ENCODE measurements at places on chromosomes 11 and 22. TPM values are rescaled to one million over a fixed set of nuclear protein-coding genes. Genes with fewer than 3 reads are reported as not detected.

- DNase-seq = no peak
These were observed 2.8 kb upstream of the PHLDA2 start for GRCh38 chr11:2931771-2932738.

DNA sequence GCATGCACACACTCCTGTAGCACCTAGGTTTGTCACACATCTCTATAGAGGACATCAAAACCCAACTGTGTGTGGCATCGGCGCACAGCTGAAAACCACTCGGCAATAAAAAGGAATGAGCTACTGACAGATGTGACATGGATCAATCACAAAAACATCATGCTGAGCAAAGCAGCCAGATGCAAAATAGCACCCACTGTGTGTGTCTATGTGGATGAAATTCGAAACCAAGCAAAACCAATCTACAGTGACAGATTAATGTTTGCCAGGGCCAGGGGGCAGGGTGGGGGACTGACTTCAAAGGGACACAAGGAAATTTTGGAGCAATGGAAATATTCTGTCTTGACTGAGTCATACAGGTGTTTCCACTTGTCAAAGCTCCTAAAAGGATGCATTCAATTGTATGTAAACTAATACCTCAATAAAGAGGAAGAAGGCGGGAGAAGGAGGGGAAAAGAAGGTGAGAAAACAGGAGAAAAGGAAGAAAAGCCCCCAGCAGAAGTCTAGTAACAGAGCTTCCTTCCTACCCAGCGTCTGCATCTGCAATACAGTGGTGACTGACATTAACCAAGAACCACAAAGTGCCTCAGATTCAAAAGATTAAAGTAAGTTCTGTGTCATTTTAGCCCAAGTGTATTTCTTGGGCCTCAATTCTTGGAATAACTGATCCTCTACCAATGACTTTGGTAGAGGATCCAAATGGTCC is 49.8 kb downstream of the PACSIN2 start:
- no peak for DNase-seq

GRCh38 chr22:23274146-23274526 is 93.8 kb downstream of the BCR start:
- no peak for DNase-seq

MAPK8IP2 gene
- 3.7 TPM for total RNA-seq

GRCh38 chr22:37300551-37301017 is 18.3 kb downstream of the CYTH4 start:
- DNase-seq = no peak

- no peak for DNase-seq
These were observed 766 bp downstream of the IZUMO1R start for GRCh38 chr11:94305146-94305545.

FAM180B gene
- not detected for total RNA-seq

GRCh38 chr11:31872076-31872443 is 60.9 kb upstream of the PAX6 start:
- DNase-seq = peak; percentile 42

- no peak for DNase-seq
These were observed 14.3 kb downstream of the MOV10L1 start for GRCh38 chr22:50104141-50104544.

WBP2NL gene
- total RNA-seq = not detected

ADAMTS8 gene
- total RNA-seq = not detected

GRCh38 chr11:121586750-121587149 is 134.0 kb upstream of the SORL1-AS1 start:
- DNase-seq = no peak

DNA sequence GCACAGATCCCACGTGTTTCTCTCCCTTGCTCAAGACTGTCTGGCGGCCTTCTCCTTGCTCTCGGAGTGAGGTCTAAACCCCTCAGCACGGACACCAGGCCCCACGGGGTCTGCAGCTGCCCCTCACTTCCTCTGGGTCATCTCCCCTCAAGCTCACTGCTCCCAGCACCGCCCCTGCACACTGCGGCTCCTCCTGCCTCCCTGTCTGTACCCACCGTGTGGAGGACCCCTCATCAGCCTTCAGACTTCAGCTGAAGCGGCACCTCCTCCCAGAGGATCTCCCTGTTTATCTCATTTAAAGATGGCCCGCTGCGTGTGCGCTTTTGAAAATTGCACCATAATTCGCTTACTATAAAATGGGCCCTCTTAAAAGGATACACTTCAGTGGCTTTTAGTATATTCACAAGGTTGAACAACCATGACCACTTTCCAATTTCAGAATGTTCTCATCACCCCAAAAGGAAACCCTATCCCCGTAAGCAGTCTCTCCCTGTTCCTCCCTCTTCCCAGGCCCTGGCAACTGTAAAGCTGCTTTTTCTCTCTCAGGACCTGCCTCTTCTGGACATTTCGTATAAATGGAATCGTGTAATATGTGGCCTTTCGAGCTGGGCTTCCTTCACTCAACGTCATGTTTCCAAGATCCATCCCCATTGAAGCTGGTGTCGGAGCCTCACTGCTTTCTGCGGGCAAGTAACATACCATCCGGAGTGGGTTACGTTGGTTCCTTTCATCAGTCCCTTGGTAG is 14.4 kb upstream of the TPCN2 start:
- DNase-seq = no peak

GRCh38 chr11:45659031-45659817 is 6.2 kb downstream of the CHST1 start:
- DNase-seq = no peak

PICALM gene
- 147 TPM for total RNA-seq

DNA sequence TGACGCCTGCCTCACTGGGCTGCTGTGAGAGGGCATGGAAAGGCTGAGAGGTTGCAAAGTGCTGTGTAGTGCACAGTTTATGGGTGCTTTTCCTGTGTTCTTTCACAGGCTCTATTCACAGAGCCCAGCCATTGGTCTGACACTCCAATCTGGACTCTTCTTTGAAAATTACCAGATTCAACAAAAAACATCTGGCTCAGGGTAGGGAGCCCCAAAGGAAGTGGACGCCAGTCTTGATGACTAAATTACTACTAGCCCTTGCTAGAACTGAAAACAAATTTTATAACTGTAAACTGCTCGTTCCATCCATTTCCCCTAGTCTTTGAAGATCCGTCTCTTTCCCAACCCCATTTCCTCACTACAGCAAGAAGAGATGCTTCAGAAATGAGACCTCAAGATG is 178.6 kb downstream of the TENM4 start:
- no peak for DNase-seq

GRCh38 chr22:40678493-40679248 is 613 bp upstream of the MCHR1 start:
- no peak for DNase-seq

SPTBN2 gene
- total RNA-seq = 37.1 TPM

DNA sequence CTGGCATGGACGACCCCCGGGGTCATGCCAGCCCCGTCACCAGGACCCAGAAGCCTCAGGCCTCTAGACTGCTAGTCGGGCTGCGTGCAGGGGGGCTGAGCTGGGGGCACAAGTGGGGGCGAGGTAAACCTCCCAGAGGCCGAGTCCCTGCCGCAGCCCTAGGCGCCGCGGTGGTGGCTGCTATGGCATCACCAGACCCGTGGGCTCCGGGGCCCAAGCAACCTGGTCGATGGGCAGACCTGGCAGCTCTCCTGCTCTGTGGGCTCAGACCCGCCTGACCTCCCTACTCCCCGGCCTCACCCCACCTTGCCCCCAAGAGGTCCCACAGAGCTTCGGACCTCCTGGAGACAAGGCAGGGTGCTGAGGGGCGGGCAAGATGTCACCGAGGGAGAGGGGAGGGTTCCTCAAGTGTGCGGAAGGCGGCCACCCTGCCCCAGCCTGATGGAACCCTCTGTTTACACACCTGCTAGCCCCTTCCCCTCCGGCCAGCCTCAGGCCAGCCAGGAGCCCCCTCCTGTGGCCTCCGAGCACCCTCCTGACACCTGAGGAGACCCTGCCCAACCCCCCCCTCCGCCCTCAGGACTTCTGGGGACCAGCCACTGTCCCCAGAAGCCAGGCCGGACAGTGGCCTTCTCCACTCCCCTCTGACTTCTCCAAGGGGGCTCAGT is 9.4 kb downstream of the IGF2 start:
- DNase-seq = no peak

GRCh38 chr11:103953797-103954486 is 82.5 kb upstream of the DDI1 start:
- no peak for DNase-seq

CRYBA4 gene
- not detected for total RNA-seq

GRCh38 chr22:37292641-37293040 is 10.3 kb downstream of the CYTH4 start:
- no peak for DNase-seq

- DNase-seq = no peak
These were observed 17.9 kb downstream of the TMEM218 start for GRCh38 chr11:125093502-125093901.

DNA sequence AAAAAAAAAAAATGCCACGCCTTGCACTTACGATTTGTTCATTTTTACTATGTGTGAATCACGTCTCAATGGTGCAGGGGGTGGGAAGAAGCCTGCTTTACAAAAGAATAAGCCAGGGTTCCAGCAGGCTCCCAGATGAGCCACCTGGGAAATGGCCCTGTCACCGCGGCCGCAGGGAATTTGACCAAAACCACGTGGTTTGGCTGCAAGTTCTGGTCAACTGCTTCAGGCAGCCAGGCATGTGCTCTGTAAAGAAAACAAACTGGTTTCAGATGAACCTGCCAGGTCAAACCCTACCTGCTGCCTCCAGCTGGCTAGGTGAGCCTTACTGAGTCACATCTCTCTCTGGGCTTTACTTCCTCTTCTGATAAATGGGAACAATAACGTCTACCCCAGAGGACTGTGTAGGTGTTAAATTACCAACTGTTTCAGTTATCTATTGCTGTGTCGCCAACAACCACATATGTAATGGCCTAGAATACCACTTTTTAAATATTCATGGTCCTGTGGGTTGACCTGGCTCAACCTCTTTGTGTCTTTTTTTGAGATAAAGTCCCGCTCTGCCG is 30.5 kb upstream of the GCAT start:
- peak; percentile 89 for DNase-seq

GRCh38 chr11:105000797-105001196 is 22.2 kb downstream of the CASP5 start:
- DNase-seq = peak; percentile 17

TKFC gene
- total RNA-seq = 28.0 TPM

DNA sequence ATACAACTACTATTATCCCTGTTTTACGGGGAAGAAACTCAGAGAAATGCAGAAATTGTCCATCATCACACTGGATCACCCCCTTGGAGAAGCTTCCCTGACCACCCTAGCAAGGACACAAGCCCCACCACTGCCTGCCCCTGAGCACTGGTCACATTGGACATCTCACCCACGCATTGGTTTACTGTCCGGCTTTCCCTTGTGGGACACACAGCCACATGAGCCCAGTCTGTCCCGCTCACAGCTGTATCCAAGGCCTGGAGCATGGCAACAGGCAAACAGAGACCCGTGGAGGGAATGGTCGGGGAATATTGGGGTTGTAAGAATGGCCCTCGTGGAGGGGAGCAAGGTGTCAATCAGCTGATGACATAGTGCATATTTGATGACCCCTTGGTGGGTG is 42.7 kb upstream of the FGF3 start:
- DNase-seq = no peak

EFCAB6 gene
- total RNA-seq = 3.1 TPM

GRCh38 chr11:126810776-126811175 is 189.8 kb downstream of the KIRREL3 start:
- DNase-seq = no peak

- no peak for DNase-seq
These were observed 56.3 kb upstream of the PDE3B start for GRCh38 chr11:14587258-14587657.

DNA sequence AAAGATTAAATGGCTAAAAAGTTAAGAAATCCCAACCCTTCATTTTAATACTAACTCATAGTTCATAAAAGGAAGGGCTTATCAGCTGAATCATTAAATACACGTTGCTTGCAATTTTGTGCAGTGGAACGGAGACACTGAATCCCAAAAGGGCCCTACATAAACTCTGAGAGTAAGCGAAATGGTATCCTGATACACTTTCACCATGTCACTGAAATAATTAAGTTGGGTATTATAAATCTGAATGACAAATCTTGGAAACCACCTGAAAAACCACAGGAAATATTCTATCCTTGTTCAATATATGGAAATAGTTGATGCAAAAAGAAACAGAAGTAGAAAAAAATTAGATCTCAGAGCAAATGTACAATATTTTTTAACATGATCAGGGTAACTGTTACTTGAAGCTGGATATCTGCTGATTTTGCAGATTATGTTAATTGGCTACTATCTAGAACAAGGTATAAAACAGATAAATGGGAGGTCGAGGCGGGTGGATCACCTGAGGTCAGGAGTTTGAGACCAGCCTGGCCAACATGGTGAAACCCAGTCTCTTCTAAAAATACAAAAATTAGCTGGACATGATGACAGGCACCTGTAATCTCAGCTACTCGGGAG is 55.1 kb downstream of the MAML2 start:
- DNase-seq = no peak

TAGLN gene
- 246 TPM for total RNA-seq

- no peak for DNase-seq
These were observed 12.1 kb downstream of the TTLL8 start for GRCh38 chr22:50046019-50046415.

DNA sequence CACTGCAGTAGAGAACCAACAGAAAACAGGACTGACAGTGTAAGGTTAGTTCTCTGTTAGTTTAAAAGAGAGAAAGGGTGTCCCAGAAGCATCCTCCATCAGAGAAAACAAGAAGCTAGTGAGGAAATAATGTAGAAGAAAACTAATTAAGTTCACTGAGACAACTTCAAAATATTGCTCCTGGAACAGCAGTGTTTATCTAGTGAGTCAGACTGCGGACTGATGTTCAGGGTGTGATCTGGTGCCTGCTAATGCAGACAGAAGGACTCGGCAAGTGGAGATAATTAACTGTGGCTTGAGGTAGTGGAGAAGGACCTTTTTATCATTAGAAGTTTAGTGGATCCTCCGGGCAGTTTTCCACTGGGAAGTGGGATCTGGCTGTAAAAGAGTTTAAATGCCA is 55.4 kb downstream of the CDON start:
- DNase-seq = peak; percentile 62

RAG2 gene
- not detected for total RNA-seq

DNA sequence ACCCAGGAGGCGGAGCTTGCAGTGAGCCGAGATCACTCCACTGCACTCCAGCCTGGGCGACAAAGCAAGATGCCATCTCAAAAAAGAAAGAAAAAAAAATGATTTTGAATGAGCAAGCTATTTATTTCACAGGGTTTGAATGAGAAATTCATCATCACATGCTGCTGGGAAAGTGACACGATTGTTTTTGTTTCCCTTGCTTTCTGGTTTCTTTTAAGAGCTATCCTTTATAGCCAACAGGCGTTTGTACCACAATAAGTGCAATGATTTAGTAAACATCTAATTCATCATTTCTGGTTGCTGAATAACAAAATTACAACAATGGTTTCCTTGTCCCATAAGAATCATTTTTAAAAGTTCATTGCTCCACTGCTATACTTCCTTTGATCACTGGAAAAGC is 129.9 kb downstream of the GUCY1A2 start:
- no peak for DNase-seq

Measured in Daoy (cell line).